ENCODE measurements at places on chromosomes 7 and 10.

GRCh38 chr7:81780914-81781693 is 11.3 kb upstream of the HGF start:
- no peak for DNase-seq

GRCh38 chr7:54705436-54705835 is 53.6 kb downstream of the SEC61G start:
- no peak for DNase-seq

- DNase-seq: no peak
Measured at GRCh38 chr7:26580064-26580591, 284.3 kb downstream of the SKAP2 start.

DNA sequence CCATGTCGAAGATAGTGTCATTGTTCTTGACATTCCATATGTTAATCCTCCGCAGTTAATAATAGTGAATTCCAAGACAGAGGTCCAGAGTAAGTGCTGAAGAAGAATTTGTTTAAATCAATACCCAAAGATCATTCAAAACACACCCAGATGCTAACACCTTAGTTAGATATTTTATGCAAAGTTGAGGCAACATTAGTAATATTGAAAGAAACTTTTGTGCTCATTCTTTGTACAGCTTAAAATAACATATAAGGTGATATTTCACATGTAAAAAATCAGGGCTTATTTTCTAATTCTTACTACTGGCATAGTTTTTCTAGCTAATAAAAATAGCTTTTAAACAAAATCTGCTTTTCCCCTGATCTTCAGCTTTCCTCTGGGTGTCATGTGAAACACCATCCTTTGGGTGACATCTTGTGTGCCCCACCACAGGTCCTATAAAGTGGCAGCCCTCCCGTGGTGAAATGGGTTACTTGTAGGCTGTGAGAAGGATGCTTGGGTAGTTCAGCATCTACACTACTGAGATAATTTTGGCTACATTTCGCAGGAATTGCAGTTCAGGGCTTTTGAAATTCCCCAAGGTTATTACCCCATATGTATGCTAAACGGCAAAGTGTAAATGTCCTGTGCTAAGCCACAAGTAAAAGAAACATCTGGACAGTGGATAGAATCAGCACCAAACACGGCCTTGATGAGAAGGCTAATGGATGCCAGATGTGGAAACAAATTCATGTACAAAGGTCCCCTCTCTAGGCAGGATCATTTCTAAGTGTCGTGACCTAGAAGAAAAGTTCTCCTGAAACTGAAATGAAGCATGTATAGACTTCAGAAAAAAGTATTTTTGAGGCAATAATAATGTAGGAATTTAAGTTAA is 105.4 kb downstream of the GRM3 start:
- DNase-seq: no peak

DNA sequence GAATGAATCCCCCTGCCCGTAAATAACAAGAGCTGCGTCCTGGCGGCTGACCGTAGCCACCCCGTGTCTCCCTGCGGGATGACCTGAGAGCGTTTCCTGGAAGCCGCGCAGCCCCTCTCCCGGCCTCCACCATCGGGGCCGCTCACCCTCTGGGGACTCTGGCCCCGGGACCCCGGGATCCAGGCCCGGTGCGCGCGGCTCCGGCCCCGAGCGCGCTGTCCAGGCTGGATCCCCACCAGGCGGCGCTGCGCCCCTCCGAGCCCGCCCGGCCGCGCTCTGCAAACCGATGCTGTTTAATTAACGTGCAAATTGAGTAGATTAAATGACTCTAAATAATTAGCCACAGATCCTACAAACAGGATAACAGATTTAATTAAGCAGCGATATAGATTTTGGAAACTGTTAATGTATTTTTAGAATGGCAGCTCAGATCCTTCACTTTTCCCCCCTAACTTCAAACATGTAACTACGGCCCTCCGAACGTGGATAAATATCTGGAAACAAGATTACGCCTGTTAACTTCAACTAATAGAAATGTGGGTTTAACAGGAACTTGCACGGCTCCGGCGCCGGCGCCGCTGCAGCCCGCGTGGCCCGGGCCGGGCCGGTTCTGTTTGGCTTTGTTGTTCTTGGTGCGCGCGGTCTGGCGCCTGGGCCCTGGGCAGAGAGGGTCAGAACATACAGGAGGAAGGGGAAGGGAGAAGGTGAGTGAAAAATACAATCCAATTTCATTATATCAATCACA is 7.1 kb upstream of the UNCX start:
- peak; percentile 62 for DNase-seq

- no peak for DNase-seq
Measured at GRCh38 chr7:16295558-16295957, 125.8 kb downstream of the CRPPA start.
